Activated T-helper 17 cell treated with anti-CD3 and anti-CD28 coated beads, Interleukin-2, amount 50 U/mL, for 72 hours (primary cell): ENCODE measurements at places on chromosomes 4 and X. TPM values are rescaled to one million over a fixed set of nuclear protein-coding genes. Genes with fewer than 3 reads are reported as not detected.

SERPINA7 gene
- total RNA-seq, result not detected

RTL9 gene
- not detected for total RNA-seq

RHOXF1 gene
- not detected for total RNA-seq

TECRL gene
- not detected for total RNA-seq

GAGE12J gene
- total RNA-seq, result not detected

PPAT gene
- 50.1 TPM for total RNA-seq

TNIP3 gene
- 3.6 TPM for total RNA-seq

AFM gene
- total RNA-seq, result not detected

ASMT gene
- total RNA-seq, result 2.0 TPM

CD99L2 gene
- 11.6 TPM for total RNA-seq

NAT8L gene
- total RNA-seq, result not detected

UNC5C gene
- total RNA-seq, result 0.13 TPM

SCD5 gene
- total RNA-seq, result 0.21 TPM

NMU gene
- total RNA-seq, result 1.0 TPM

TMEM128 gene
- total RNA-seq, result 9.1 TPM
